ENCODE measurements at places on chromosomes 7 and 10. TPM values are rescaled to one million over a fixed set of nuclear protein-coding genes. Genes with fewer than 3 reads are reported as not detected.

The NPC1L1 gene
- not detected for total RNA-seq

The PDZD7 gene
- total RNA-seq, result 1.2 TPM

GRCh38 chr7:132965951-132966350, 115.9 kb downstream of the CHCHD3 start:
- DNase-seq, result no peak

DNA sequence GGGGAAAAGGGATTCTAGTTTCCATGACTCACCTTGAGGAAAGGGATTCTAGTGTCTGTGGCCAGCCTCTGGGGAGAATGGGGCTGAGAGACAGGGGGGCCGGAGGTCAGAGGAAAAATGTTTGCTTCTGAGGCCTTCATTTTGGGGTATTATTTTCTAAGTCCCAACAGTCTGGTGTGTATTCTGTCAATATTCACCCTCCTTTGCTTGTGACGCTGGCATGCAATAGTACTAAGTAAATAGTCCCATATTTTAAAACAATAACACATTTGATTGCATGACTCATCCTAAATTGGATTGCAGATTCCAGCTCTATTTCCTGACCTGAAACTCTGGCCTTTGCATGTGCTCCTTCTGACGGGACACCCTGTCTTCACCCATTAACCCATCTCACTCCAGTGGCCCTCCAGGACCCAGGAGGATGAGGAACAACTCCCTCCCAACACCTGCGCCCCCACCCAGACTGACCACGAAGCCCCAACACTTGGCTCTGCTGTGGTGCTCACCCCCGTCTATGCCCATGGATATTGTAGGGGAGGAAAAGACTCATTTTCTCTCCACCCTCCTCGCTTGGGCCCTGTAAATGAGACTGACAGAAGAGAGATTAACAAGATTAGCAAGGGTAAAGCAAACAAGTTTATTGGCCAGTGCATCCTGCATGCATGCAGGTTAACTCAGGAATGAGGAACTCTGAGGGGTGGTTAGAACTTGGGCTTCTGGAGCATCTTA, 495.6 kb upstream of the KLF6 start:
- DNase-seq, result no peak

GRCh38 chr7:113122744-113123143, 4.4 kb upstream of the SMIM30 start:
- no peak for DNase-seq

GRCh38 chr10:108598320-108598695, 1325.0 kb downstream of the XPNPEP1 start:
- DNase-seq, result no peak
